Colonic mucosa (tissue), 4 donors: ENCODE measurements at places on chromosomes 2 and 18. TPM values are rescaled to one million over a fixed set of nuclear protein-coding genes. Genes with fewer than 3 reads are reported as not detected.

DNA sequence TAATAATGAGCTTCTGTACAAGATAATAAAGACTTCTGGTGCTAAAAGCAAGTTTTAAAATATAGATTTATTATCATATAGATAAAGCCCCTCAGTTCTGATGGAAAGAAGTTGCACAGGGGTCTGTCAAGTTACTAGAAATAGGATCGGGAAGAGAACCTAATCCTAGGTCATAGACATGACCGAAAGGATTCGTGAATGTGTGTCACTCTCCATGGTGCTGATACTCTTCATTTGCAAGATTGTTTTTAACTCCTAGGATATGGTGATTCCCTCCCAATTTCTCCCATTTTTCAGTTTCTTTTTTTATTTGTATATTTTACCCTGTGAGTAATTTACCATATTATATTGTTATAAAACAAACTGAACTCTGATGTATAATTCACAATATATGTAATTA, 58.9 kb upstream of the CTNNA2 start:
- DNase-seq = no peak

SPP2 gene
- not detected for total RNA-seq

RGPD4 gene
- 0.24 TPM for total RNA-seq

DNA sequence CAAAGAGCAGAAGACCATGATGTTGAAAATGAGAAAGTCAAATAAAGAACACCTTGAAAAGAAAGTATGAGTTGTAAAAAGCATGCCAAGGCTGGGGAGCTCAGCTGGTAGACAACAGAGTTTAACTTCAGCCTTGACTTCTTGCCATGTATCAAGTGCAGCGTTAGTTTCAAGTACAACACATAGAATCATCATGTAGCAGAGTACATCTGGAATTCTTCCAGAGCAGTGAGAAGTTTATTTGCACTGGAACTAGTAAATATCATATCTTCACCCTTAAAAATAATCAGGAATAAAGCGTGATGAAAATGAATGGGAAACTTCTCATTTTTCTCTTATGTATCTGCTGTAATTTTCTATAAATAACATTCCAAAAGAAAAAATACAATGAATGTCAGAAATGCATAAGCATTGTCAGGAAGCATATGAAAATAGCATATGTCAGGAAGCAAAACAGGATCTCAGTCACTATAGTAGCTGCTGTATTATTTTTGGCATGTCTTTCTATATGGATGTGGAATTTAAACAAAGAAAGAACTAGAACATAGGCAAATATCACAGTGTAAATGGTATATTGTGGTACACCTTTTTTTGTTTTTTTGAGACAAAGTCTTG, 10.1 kb upstream of the SULT1C4 start:
- DNase-seq = no peak

DNA sequence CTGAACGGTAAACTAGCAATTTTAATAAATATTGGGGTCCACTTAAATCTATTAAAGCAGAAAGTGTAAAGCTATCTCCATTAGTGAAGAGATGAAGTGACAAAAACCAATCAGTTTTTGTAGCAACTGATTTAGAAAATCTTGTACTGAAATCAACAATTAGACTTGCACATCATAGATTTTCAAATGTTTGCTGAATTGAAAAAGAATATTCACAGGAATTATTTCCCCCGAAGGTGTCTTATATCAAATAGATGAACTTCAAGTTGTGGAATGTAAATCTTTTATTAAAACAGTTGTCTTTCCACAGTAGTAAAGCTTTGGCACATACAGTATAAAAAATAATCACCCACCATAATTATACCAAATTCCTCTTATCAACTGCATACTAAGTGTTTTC, 48.7 kb downstream of the ATIC start:
- no peak for DNase-seq

GRCh38 chr2:233240897-233241296, 10.6 kb upstream of the ATG16L1 start:
- DNase-seq = no peak

DNA sequence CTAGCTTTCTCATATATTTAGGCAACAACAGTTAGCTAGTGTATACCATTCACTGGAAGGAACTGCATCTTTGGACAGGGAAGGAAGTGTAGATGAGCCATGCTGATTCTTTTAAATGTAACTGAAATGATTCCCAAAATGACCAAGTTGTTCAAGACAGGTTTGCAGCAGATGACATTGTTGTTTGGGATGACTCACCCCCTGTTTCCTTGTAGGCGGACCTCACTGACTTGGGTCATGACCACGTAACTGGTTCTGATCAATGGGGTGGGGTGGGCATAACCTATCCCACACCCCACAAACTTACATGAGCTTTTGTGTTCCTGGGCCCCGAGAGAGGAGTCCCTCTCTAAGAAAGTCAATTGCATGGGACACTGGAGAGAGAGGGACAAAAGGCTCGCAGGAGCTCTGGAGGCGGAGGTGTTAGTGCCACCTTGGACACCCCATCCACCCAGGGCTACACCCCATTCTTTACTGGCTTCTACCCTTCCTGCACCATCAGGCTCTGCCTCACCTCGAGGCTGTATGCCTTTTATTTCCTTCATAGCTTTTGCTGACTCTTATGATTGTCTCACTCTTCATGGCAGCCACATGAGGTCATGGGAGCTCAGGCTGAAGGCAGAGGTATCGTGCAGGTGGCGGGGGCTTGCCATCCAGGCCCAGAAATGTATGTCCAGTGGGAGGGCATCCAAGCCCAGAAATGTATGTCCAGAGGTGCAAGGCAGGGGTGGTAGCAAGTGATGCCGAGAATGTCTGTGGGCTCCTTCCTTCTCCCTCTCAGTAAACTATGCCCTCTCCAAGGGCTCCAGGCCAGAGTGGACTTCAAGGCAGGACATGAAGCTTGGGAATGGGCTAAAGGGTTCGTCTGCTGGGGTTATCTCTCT, 108.0 kb downstream of the TWIST2 start:
- DNase-seq = no peak

DNA sequence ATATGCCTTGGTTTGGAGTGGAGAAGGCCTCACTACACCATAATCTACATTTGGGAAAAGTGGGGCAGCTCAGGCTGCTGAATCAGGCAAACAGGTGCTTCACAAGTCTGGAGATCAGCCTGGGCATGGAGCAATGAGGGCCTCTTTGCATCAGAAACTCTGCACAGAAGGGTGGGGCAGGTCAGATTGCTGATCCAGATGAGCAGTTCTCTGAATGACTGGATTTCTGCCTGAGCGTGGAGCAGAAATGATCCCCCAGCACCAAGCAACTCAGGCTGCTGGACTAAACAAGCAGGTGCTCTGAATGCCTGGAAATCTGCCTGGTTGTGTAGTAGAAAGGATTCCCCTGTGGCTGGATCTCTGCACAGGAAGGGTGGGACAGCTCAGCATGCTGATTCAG, 605.3 kb upstream of the ZNF804A start:
- peak; percentile 38 for DNase-seq

DNA sequence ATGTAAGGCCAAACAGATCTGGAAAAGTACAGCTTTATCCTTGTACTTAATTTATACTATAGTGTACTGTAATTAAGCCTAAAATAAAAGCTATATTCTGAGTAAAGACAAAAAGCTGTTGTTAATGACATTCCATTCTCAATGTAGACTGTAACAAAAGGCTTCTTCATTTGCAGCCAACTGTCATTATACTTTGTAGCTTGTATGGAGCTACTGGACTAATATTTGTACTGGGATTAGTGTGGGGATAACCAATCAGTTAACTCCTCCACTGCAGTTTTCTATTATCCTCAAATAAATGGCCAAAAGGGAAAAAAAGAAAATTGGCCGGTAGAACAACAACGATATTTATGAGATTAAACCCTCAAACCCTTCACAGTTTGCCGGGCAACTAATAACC, 66.5 kb downstream of the STK39 start:
- no peak for DNase-seq

DNA sequence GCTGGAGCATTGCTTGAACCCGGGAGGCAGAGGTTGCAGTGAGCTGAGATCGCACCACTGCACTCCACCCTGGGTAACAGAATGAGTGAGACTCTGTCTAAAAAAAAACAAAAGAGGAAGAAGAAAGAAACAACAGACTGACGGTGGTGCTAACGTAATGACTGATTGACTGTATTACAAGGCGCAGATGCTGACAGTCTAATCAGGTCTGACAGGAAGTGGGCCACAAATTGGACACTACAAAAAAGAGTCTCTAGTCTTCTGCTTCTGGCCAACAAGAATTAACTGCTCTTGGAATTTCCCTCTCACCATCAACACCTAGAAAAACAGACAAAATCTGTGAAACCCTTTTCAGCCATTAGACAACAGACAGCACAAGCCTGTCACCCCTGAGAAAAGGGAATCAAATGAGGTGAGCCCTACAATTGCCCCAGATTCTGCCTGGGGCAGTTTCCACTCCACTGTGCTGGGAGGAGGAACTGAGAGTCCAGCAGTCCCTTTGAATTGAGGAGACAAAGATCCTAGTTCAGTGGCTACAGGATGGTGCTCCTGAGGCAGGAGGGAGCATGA, 43.3 kb downstream of the SNED1 start:
- no peak for DNase-seq

GRCh38 chr2:47905386-47906156, 727 bp downstream of the FBXO11 start:
- DNase-seq = peak; percentile 55

- no peak for DNase-seq
These were observed 261.0 kb downstream of the TPGS2 start for GRCh38 chr18:36567800-36568199.

ALPG gene
- 3.3 TPM for total RNA-seq

GRCh38 chr18:37565977-37566478, 430 bp upstream of the CELF4 start:
- no peak for DNase-seq

DNA sequence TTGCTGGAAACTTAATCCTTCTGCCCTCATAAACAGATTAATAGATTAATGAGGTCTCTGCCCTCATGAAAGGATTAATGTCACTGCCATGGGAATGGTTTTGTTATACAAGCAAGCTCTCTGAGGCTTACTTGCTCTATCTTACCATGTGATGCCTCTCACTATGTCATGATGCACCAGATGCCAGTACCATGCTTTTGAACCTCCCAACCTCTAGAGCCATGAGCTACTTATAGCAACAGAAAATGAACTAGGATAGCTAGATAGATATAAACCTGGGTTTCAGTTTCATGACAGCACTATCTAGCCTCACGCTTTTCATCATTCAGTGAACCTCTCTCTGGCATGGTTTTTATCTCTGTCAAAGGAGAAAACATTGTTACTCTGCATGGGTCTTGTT, 371.6 kb upstream of the LRP1B start:
- no peak for DNase-seq

- no peak for DNase-seq
These were observed 15.5 kb upstream of the DUSP19 start for GRCh38 chr2:183063083-183063482.

GRCh38 chr2:235911633-235912233, 256.5 kb downstream of the GBX2 start:
- DNase-seq = no peak

DSG1 gene
- total RNA-seq = not detected

GRCh38 chr2:37189452-37190153, 1.1 kb upstream of the SULT6B1 start:
- DNase-seq = no peak

- DNase-seq = no peak
These were observed 128.9 kb downstream of the WDSUB1 start for GRCh38 chr2:159157361-159158209.

GRCh38 chr2:232030229-232030628, 68.7 kb downstream of the DIS3L2 start:
- no peak for DNase-seq

DNA sequence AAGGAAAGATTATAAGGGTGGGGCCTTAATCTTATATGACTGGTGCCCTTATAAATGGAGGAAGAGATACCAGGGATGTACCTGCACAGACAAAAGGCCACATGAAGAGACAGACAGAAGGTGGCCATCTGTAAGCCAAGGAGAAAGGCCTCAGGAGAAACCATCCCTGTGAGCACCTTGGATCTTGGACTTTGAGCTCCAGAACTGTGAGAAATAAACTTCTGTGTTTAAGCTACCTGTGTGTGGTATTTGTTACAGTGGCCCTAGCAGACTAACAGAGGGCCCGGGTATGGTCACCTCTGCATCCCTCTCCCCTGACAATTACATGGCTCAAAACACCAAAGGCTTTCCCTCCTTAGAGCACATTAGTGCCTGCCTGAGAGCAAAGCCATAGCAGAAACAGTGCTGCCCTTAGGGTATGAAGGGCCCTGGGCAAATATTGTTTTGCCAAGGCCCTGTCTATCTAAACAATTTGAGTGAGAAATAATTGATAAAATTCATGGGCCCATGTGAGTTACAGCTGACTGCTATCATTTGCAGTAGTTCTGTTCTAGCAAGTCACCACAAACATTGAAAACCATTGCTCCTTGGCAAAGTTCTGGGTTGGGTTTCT, 109.3 kb upstream of the MYCN start:
- no peak for DNase-seq

INSIG2 gene
- total RNA-seq = 47.0 TPM

- DNase-seq = peak; percentile 84
These were observed 1.3 kb downstream of the BCL2 start for GRCh38 chr18:63317982-63318888.

DNA sequence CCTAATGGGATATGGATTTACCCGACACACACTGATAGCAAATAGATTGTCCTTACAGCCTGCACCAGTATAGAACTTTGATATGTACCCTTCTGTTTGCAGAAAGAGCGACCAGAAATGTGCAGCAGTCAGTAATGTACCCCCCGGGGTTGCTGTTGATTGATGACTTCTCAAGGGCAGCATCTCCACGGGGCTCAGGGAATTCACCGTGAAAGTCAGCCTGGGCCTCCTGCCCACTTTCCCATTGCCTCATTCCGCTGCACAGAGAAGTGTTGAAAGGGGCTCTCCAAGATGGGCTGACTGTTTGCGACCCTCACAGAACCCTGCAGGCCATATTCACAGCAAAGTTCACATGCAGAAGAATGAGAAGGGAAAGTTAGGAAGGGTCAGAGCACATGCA, 241.3 kb downstream of the PRKCE start:
- no peak for DNase-seq

DNA sequence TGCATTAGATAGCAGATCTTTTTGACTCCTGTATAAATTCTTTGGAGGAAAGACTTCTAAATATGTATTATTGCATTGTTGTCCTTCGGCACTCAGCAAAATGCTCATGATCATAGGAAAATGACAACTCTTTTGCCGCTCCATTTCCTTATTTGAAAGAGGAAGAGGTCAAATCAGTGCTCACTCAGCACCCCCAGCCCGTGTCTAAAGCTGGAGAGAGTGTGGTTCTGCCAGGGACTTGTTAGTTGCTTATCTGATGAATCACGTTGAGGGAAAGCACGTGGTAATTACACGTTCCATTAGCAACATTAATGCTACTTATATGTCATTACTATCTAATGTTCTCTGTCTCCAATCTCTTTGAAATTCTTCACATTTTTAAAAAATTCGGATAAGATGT, 46.0 kb upstream of the MBP start:
- no peak for DNase-seq

ABCG5 gene
- 0.29 TPM for total RNA-seq

DNA sequence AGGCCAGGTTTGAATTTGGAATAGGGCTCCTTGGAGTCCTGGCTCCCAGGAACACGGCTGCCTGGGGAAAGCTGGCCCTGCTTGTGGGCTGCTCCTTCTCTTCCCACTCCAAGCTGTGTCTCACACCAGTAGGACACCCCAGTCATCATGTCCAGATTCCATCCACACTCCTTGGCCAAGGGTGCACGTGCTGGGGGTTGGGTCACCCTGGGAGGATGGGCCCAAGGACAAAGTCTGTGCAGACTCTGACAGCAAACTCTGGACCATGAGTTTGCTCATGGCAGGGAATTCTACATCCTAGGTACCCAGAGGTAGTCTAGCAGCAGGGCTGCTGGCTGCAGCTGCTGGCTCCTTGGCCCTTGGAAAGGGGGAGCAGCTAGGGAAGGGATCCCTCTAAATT, 102.4 kb upstream of the EPAS1 start:
- DNase-seq = no peak

- DNase-seq = no peak
These were observed 4.6 kb downstream of the CHST10 start for GRCh38 chr2:100412881-100413321.

PASK gene
- 39.2 TPM for total RNA-seq
